ENCODE measurements at places on chromosomes 1 and 21.

GRCh38 chr1:25560001-25560400 is 16.6 kb downstream of the LDLRAP1 start:
- DNase-seq = no peak

DNA sequence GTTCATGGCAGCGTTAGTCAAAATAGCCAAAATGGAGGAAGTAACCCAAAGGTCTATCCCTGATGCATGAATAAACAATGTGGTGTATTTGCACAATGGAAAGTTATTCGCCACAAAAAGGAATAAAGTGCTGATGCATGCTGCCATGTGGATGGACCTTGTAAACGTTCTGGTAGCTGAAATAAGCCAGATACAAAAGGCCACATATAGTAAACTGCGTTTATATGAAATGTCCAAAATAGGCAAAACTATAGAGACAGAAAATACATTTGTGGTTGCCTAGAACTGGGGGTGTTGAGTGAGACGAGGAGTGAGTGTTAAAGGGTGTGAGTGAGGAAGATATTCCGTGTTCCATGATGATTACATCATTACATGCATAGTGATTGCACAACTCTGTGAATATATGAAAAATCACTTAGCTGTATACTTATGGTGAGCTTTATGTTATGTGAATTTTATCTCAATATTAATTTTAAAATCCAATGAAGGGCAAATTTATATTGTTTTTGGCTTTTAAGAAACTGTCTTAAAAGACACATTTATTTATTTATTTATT is 321.3 kb downstream of the KIF26B start:
- no peak for DNase-seq

DNA sequence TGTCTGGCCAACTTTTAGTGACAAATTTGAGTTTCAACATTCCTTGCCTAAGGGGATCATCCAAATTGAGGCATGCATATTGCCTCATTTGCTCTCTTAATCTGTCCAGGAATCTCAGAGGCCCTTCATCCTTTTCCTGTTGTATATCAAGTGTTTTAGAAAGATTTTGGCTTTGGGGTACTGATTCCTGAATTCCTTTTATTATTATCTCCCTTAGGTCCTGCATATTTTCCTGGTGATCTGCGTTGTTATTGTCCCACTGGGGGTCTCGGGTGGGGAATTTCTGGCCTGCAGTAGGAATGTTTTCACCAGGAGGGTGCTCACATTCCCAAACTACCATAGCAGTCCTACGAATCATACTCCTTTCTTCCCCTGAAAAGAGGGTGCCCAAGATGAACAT is 4.4 kb upstream of the AADACL3 start:
- no peak for DNase-seq

DNA sequence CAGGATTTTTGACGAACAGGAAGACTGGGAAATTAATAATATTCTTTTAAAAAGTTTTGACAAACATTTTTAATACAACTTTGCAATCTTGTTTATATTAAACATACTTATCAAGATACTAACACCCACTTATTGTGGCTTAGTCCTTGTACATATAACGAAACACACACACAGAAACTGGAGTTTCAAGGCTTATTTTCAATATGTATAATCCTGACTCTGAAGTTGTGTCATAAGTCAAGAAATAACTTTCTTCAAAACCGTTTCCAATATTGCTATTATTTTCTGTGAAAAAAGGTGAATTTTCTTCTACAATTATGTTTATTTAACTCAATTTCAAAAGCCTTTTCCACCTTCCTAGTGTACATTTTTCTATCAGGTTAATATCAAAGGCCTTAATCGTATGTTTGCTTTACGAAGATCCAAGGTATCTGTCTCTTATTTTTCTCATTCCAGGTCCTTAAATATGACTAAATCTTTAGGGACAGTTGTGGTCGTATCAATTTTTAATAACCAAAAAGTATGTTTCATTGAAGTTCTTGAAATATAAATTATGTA is 1.8 kb downstream of the CDKN2C start:
- no peak for DNase-seq

DNA sequence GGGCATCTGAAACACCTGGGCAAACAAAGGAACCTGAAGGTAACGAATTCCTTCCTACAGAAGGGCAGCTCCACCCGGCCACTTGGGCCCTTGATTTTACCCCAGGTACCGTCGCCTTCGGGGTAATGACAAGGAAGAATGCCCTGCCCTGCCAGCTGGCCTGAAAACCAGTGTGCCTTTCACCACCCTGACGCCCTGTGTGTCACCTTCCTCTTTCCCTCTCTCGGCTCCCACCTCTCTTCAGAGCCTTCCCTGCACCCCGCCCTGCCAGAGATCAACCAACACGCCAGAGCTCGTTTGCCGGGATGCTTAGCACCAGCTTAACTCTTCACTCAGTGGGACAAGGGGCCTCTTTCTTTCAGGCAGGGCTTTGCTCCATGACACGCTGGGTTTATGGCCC is 86.0 kb downstream of the SIM2 start:
- DNase-seq = no peak

DNA sequence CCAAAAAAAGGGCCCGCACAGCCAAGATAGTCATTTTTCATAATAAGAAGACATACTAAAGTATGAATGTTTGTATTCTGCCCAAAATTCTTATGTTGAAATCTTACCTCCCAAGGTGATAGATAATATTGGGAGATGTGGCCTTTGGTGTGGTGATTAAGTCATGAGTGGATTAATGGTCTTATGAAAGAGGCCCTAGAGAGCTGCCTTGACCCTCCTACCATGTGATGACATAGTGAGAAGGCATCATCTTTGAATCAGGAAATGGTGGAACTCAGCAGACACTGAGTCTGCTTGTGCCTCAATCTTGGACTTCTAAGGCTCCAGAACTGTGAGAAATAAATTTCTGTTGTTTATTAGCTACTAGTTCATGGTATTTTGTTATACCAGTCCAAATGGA is 11.8 kb upstream of the RNPC3 start:
- no peak for DNase-seq

Data from activated CD4-positive, CD25-positive, alpha-beta regulatory T cell treated with anti-CD3 and anti-CD28 coated beads, Interleukin-2, amount 50 U/mL, for 72 hours (primary cell).